ENCODE measurements at places on chromosomes 11 and 22.

GRCh38 chr11:19772480-19772879 is 59.8 kb downstream of the NAV2 start:
- no peak for DNase-seq

GRCh38 chr11:87440076-87440770 is 402.5 kb downstream of the TMEM135 start:
- DNase-seq = no peak

- DNase-seq = peak; percentile 46
Measured at GRCh38 chr11:124793466-124794278, 6.5 kb downstream of the MSANTD2 start.

- DNase-seq = no peak
Measured at GRCh38 chr11:64409707-64410403, 50.9 kb downstream of the RPS6KA4 start.

DNA sequence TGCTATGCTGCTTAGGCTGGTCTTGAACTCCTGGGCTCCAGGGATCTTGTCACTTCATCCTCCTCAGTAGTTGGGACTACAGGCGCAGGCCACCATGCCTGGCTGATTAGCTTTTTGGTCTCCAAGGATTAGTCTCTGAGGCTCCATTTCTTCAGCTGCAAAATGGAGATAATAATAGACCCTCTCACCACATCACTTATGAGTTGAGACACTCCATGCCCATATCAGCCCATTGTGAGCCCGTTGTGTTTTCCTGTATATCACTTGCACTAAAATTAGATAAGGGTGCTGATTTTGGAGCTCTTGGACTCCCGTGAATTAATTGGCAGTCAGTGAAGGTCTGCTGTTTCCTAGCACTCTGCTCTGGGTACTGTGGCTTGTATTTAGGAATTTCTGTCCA is 36.0 kb downstream of the DEPDC5 start:
- DNase-seq = no peak

DNA sequence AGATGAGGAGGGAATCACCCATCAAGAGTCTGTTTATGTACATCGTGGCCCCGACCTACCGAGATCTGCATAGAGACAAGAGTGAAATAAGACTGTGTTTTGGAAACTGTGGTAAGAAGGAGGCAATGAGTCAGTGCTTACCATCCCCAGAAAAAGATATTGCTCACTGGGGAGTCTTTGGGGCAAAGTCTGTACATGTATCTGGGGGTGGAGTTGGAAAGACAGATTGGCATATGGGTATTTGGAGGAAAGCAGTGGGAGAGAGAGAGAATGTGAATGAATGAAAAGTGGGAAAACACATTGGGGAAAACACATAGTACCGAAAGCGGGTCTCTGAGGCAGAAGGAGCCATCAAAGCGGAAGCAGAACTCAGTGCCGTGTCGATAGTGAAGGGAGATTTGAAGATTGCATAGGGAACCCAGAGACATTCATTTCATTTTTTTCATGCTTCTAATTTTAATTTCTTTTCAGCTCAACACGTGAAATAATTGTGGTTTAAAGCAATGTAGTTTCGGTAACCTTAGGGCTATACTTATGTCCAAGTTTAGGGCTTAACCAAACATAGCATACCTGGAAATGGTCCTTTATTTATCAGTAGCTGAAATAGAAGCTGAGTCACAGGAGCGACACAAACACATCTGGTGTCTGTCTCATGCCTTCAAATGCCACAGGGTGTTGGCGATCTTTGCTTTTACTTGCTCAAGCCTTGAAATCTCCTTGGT is 98.6 kb upstream of the CD44 start:
- DNase-seq = no peak

DNA sequence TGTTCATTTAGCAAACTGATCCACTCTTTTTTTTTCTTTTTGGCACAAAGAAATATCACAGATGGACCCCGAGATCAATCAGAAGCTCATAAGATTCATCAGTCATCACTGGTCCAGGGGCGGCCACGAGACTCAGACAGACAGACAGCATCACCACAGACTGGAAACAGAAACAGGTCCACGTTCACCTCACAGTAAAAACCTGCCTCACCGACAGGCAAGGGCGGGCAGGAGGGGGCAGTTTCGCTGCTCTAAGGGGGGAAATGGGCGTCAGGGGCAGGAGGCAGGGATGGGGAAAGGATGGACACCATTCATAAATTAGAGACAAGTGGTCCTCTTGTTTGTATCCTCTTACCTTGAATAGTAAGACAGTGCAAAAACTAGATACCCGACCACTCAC is 16.5 kb downstream of the CHST1 start:
- DNase-seq = no peak

GRCh38 chr11:75365711-75366181 is 14.3 kb upstream of the ARRB1 start:
- no peak for DNase-seq

DNA sequence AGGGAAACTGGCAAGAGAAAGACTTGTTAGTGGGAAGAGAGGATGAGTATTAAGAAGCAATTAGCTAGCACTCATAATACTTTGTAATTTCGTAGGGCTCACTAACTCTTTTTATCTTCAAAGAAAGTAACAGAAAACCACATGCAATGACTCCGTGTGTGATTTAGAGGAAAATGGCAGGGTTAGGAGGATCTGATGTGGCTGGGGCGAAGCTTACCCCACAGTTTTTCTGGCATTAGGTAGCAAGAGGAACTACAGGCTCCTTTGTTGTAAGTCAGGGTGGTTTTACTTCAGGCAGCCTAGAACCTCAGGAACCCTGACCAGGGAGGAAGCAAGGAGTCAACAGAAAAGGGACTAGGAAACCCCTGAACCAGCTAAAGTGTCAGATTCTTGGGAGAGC is 89.7 kb downstream of the SPON1 start:
- DNase-seq = no peak

- peak; percentile 13 for DNase-seq
Measured at GRCh38 chr11:62601122-62601371, 618 bp downstream of the MTA2 start.

GRCh38 chr11:2139621-2140337 is 590 bp upstream of the IGF2 start:
- DNase-seq = no peak

GRCh38 chr11:1892116-1892515 is 421 bp upstream of the PRR33 start:
- no peak for DNase-seq

GRCh38 chr11:132402071-132402684 is 1031.8 kb downstream of the NTM start:
- no peak for DNase-seq

GRCh38 chr11:27217948-27218420 is 145.0 kb downstream of the CCDC34 start:
- no peak for DNase-seq

- DNase-seq = no peak
Measured at GRCh38 chr22:45218976-45219375, 21.7 kb downstream of the KIAA0930 start.

GRCh38 chr22:41048791-41049717 is 43.3 kb upstream of the EP300 start:
- no peak for DNase-seq

- DNase-seq = no peak
Measured at GRCh38 chr11:95268391-95268790, 37.4 kb upstream of the SESN3 start.

GRCh38 chr11:8100605-8101004 is 19.6 kb downstream of the TUB start:
- DNase-seq = no peak

- no peak for DNase-seq
Measured at GRCh38 chr22:45867118-45867905, 109.7 kb downstream of the WNT7B start.

DNA sequence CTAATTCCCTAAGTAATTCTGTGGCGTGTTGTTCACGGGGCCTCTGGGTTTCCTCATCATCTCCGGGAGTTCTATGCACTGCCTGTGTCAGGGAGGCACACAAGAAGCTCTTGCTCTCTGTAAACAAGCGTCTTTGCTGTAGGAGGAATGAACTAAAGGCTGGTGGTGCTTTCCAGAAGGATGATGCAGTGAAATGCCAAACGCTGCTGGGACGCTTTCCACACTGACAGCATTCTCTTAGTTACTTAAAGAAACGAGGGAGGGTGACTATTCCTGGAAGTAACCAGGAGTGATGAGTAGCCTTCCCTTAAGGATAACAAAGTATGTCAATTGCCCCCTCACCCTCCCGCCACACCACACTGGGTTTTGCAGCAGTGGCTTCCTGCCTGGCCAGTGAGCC is 38.5 kb upstream of the NUP50 start:
- DNase-seq = no peak

DNA sequence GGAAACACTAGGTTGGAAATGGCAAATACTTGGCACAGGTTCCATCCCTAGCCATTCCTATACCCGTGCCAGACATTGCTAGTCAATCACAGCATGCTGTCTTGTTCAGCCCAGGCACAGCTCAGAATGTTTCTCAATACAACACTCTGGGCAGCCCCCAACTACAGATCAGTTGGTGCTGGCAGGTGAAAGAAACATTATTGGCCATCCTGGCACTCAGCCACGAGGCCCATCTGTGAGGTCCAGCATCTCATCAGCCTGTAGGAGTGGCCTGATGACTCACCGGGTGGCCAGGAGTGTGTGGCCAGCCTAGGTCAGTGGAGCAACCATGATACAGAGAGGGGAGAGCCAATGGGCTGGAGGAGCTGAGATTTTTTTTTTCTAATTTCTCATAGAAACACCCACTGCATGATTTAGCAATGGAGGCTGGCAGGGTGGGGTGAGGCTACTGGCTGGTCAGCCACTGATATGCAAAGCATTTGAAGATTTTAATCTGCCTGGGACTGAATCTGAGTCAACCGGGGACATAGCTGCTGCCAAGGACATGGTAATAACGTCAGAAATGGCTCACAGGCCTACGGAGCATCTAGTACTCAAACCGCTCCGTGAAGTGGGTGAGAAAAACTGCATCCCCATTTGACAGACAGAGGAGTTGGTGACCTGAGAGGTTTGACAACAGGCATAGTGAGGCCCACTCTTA is 5.4 kb downstream of the MYO18B start:
- no peak for DNase-seq

- DNase-seq = peak; percentile 13
Measured at GRCh38 chr11:73218106-73218829, at the start of gene P2RY2. Gene P2RY2, plus strand, starts transcription at chr11:73218281. Its CDS starts 15,879 bp downstream, at chr11:73234160.

GRCh38 chr22:39454385-39454871 is 2.4 kb upstream of the MGAT3 start:
- DNase-seq = no peak

DNA sequence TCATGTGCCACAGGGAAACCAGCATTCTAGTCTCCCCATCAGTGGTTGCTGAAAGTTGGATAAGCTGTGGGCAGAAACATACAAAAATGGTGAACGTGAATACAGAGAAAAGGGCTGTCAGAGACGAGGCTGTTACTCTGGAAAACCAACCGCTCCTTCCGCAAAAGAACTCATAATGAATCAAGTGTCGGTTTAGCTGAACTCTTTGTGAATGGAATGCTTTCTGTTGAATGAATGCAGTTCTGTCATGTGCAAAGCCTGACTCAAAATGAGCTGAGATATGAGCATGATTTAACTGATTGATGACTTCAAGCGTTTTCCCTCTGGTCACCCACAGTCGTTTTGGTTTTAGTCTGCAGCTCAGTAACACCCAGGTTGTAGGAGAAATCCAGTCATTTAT is 298.3 kb downstream of the ETS1 start:
- no peak for DNase-seq

GRCh38 chr11:11534981-11535380 is 86.8 kb downstream of the GALNT18 start:
- no peak for DNase-seq

GRCh38 chr11:94457118-94458029 is 36.3 kb downstream of the MRE11 start:
- no peak for DNase-seq

- no peak for DNase-seq
Measured at GRCh38 chr11:12239804-12240371, 129.5 kb downstream of the MICAL2 start.

- DNase-seq = no peak
Measured at GRCh38 chr11:30735946-30736345, 149.8 kb upstream of the MPPED2 start.

GRCh38 chr11:70637949-70638583 is 239.7 kb downstream of the CTTN start:
- DNase-seq = no peak

GRCh38 chr11:125892071-125892470 is 4.6 kb downstream of the HYLS1 start:
- DNase-seq = no peak

DNA sequence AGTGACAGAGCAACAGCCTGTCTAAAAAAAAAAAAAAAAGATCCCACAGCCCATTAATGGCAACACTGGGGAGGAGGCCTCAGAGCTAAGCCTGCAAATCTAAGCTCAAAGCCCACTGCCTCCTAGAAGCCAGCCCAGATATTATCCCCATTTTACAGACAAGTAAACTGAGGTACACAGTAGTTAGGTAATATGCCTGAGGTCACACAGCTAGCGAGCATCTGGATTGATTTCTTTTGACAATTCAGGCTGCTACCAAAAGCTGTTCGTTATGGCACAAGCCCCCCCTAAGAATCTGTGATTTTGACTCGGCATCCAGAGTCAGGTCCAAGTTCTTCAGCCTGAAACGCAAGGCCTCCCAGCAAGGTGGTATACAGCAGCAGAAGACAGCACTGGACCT is 13.7 kb downstream of the ELFN2 start:
- no peak for DNase-seq

DNA sequence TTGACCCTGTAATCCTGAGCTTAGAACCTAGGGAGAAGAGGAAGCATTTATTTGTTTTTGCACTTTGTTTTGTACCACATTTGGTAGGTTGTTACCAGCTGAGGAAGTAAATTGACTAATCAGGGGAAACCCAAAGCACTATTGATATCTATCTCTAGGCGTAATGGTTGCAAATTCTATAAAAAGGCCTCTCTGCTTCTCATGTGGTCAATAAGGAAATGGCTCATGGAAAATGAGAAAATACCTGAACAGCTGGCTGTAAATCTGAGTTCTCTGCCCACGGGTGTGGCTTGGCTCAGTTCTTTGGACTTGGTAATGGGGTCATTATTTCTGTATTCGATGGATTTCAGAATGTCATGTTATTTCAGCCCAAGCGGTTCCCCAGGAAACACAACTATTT is 42.4 kb downstream of the BARX2 start:
- DNase-seq = no peak

DNA sequence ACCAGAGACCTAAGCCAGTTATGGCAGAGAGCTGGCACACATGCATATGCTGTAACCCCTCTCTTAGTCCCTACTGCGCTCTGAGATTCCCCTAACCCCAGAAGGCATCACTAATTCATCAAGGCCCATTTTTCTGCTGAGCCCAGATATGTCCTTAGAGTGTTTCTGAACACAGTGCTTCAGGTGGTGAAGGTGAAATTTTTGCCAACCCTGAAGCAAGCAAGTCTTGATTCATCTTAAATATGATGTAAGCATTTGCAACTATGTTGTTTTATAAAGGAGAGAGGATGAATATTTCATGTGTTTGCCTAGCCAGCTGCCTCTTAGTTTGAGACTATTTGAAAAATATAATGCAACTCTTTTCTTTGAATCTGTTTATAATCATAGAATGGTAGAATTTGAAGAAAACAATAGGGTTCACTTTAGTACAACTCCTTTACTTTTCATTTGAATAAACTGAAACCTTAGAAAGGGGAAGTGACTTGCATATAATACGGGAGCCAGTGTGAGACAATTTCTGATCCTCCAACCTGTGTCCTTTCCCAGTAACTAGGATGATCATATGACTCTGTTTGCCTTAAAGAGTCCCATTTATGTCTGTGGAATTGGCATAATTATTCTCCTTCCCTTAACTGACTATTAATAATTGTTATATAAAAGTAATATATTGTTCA is 194.3 kb upstream of the MTNR1B start:
- DNase-seq = no peak

GRCh38 chr11:118608360-118609227 is 1.2 kb downstream of the PHLDB1 start:
- peak; percentile 88 for DNase-seq
